ENCODE measurements at places on chromosomes 2 and 18.

DNA sequence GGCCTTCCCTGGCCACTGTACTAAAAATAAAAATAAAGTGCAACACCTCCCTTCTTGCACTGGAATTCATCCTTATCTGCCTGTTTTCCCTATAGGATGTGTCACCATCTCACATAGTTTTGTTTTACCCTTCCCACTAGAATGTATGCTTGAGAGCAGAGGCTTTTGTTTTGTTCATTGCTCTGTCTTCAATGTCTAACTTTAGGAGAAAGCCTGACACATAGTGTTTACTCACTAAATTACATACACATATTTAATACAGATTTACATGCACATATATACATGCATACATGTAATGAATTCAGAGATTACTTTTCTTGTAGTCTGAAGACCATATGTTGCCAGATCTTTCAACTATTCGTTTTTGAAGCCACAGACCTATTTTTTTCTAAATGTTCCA is 23.0 kb downstream of the CD302 start:
- no peak for DNase-seq

DNA sequence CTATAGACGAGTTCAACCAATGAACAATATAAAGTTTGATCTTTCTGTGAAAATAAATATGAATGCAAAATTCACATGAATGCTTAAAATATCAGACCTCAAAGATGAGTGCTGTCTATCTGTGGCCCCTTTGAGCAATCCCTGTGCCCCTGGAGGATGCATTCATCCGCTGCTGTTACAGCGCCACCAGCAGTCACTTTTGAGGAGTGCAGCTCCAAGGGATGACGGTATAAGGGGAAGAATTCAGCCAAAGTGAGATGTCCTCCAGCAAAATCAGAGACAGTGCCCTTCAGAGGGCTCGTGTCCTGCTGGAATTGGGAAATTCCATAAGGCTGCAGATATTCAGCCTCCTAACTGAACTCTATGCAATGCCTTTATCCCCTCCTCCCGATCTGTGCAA is 12.0 kb upstream of the CHRNA1 start:
- no peak for DNase-seq

DNA sequence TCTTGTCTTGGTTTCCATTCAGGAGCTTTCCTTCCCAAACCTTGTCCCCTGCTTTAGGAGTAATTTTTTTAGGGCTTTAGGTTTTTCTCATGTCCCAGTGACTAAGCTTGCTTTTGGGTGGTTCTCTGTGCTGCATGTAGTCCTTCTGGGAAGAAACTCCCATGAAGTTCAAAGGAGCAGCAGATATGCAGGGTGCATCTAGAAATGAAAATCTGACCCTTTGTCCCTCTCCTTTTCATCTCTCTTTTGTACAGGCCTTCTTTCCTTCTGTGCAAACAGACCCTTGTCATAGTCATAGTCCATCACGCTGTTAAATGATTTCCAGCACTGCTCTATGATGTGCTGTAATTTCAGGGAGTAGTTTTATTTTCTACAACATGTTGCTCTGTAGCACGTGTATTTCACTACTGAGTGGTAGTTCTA is 20.4 kb downstream of the FMNL2 start:
- no peak for DNase-seq

DNA sequence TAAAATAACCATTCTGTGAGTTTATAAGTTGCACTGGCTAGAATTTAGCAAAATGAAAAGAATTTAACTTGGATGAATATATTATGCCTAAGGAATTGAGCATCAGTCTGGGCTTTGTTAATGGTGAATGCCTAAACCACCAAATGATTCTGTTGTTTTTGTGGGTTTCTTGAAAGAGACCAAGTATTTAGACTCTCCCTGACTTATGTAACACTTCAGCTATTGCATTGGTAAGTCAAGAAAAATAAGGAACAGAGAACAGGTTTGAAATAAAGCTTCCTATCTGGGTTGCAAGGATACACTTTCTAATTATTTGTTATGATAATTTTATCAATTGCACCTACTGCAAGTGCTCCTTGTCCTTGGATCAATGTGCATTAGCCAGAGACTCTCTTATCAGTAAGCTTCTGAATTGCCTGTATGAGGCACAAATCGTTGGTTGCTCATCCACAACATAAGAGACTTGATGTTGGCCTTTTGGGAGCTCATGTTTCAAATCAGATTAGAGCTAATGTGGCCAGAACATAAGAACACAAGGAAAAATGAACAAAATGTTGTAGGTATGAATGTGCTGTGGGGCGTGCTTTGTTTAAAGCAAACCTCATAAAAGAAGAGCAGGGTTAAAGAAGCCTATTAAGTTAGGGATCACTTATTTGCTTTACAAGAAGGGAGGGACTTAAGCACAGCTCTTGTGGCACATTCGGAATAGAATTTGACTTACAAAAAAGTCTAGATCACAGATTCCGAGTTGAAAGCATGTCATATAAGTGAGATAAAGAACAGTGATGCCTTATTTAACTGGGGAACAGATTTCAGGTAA is 37.2 kb downstream of the PRKCE start:
- no peak for DNase-seq

GRCh38 chr18:70126832-70127231 is 78.7 kb downstream of the RTTN start:
- no peak for DNase-seq

- DNase-seq, result peak; percentile 5
Observed at GRCh38 chr2:1769703-1770422, 25.5 kb upstream of the PXDN start.

DNA sequence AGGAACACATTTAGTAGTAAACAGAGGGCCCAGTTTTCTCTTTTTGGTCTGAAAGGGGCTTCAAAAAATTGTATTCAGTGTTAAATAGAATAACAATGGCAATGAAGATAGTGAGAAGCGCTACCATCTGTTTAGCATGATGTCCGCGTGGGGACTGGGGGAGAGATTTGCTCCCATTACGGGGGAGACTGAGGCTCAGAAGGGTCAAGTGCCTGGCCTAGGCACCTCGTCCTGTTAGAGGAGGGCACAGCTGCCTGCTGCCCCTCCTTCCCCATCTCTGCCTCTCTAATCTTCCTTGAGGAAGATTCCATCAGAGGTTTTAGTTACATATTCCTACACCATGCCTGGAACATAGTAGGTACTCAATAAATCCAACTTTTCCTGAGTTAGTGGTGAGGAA is 10.1 kb upstream of the TMEM185B start:
- no peak for DNase-seq

DNA sequence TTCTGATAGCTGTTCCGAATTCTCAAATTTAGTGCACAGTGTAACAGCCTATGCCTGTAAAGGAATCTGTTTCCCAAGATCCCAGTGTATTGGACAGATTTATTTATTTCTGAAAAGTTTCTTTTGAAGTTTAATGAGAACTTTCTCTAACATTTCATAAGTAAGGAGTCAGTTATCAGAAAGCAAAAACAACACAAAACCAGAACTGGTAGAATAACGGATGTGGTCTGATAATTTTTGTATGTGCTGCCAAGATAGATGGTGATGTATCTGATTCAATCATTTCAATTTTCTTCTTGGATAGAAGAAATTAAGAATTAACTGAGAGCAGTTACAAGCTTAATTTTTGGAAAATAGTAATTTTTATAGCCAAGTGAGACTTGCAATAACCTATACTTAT is 374.3 kb downstream of the SOCS6 start:
- no peak for DNase-seq

GRCh38 chr18:6449213-6449612 is 34.5 kb upstream of the L3MBTL4 start:
- DNase-seq, result no peak

DNA sequence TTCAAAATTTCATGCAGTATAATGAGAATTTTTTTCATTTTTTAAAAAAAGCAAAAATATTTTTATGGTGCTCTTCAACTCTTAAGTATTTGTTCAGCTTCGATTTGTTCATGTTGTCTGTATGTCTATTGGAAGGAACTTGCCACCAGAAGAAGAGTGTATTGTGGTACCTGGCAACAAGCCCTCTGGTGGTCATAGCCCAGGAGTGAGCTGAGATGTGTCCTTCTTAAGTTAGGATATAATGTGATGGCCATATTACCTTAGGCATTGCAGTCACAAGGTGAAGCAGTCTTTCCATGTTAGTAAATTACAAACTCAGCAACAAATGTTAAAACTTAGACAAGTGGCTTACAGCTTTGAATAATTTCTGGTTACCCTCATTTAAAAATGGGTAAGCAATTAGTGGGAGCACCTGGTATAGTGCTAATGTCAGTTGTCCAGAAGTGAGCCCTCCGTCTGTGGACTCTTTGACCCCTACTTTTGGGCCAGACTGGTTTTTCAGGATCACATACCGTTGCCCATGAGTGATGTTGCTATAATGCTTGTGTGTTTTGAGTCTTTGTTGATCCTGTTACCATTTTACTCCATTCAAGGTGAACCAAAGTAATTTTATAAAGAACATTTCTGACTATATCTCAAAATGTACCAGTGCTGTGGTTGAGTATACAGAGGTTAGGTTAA is 57.4 kb downstream of the MYO1B start:
- DNase-seq, result no peak

- no peak for DNase-seq
Observed at GRCh38 chr18:14945984-14946383, 198.0 kb downstream of the ANKRD30B start.

- DNase-seq, result no peak
Observed at GRCh38 chr2:158667586-158667985, 127.5 kb upstream of the DAPL1 start.

DNA sequence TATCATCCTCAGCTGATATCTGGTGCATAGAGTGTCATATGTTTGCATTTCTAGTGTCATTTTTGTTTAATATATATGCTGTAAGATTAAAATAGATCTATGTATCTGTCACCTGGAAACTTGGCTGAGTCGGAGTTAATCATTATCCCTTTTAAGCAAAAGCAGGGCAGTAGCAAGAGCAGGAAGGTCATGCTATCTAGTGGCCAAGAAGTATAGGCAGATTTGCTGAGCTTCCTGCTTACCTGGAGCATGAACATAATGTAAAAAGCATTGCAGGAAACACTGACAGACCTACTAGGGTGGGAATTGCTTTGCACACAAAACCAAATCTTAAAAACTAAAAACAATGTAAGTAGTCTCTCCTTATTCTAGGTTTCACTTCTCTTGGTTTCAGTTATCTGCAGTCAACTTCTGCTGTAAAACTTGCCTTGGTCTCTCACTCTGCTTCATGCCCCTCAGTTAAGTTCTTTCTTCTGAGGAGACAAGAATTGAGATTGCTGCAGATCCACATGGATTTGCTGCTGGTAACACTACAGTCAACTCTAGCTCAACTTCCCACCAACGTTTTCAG is 295.3 kb downstream of the CDH7 start:
- no peak for DNase-seq

DNA sequence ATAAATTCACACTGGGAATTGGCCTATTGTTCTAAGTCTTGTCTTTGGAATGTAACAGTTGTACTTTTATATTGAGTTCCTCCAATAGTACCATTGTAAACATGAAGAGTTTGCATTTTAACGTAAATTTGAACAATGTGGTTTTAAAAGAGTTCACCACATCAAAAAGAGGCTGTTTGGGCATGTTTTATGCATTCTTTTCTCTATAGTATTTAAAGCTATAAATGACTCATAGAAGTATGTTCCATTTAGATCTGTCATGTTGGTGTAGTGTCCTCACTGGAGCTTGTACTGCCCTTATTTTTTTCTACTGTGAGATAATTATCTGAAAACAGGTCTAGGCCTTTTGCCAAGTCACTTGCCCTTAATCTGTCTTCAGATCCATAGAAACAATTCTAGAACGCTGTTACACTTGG is 141.9 kb downstream of the RHBDD1 start:
- DNase-seq, result no peak

DNA sequence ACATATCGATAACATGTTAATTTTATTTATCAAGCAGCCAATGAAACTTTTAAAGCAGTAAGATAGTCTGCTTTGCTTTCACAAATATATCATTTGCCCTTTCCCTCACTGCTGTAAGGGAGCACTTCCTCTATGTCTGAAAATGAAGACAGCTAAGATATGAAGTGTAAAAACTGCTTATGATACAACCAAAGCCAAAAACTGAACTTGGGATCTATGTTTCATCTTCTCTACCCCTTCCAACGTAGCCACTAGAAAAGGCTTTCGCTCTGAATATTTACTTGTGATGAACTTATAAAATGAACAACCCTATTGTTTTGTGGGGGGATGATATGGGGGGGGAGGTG is 140.3 kb downstream of the TCF4 start:
- DNase-seq, result no peak

GRCh38 chr2:5953525-5953924 is 261.3 kb downstream of the SOX11 start:
- DNase-seq, result no peak

GRCh38 chr2:72325592-72326422 is 178.1 kb upstream of the CYP26B1 start:
- no peak for DNase-seq

DNA sequence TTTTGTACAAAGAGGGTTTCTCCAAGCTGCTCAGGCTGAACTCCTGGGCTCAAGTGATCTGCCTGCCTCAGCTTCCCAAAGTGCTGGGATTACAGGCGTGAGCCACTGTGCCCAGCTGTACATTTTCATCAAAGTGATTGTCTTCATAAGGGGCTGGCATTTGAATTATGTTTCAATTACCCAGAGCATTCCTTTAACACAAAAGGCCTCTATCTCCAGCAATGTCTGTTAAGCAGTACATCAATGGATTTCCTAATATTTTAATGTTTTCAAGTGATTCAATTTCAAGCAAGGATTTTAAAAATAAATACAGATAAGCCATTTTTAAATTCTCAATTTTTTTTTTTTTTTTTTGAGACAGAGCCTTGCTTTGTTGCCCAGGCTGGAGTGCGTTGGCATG is 50.9 kb upstream of the AP1S3 start:
- DNase-seq, result no peak

- DNase-seq, result peak; percentile 20
Observed at GRCh38 chr2:237432484-237433092, 18.6 kb upstream of the COL6A3 start.

DNA sequence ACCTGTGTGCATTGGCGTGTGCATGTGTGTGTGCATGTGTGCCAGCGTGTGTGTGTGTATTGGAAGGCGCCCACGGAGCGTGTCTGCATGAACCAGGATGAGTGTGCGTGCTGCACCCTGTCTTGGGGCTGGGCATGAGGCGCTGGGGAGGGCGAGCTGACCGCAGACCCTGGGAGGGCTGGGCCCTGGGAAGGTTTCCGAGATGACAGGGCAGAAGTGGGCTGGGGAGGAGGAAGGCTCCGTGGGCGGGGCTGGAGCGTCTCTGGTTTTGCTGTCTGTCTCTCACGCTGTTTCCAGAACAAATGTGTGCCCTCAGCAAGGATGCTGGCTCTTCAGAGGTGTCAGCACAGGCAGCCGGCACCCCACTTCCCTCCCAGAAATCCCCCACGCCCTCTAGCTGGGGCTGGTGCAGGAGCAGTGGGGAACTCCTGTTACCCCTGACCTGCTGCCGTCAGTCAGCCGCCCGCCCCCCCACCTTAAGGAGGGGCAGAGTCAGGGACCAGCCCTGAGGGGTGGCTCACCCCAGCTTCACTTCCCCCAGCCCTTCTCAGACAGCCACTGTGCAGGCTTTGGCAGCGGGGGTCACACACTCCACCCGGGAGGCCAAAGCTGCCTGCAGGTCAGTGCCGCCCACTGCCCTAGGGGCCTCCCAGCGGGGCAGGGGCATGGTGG is at the start of gene GPR35:
GPR35 (plus strand) TSS at position 531 of the 672 bp plus-strand sequence. CDS start 4,473 bp downstream, outside the sequence.
- DNase-seq, result peak; percentile 58
